Kasumi-1 (cell line): ENCODE measurements at places on chromosomes 3 and 15.
A peak's percentile ranks its signal among the peaks of the same experiment; 100 is the strongest.

DNA sequence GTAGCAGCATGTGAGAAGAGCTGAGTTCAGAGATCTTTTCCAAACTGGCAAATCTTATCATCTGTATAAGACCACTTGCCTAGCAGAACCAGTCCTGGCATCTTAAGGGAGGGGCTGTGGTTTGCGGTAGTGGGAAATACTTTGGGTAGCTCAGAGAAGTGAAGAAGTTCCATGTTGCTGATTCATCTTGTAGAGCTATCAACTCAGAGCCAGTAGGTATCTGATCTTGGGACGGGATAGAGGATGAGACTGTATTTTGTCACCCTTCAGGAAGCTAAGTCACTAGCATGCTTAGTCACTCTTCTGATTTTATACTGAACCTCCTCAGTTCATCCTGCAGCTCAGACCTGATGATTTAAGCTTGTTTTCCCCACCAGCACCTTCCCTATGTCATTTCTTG lies 211.4 kb downstream of the NR1D2 start:
- no peak for DNase-seq

- no peak for DNase-seq
Observed at GRCh38 chr3:61269435-61269834, 18.2 kb upstream of the FHIT start.

- DNase-seq = no peak
Observed at GRCh38 chr15:68017201-68017600, 36.9 kb upstream of the PIAS1 start.

DNA sequence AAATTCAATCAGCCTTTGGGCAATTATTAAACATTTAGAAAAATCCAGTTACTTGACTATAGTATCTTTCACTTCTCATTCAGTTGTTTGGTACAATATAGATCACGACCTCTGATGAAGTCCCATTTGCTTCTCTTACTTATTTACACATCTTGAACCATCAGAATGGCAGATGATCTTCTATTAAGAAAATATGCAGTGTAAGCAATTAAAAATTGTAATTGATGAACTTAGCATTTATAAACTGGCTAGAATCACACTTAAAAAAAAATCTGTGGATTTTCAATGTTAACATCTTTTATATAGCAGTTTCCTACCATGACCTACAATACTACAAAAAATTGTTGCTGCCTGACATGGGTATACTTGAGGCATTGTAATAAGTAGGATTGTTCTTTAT lies 395.5 kb upstream of the CNTN4 start:
- DNase-seq = no peak

GRCh38 chr3:46095307-46095706 lies 68.0 kb upstream of the XCR1 start:
- peak; percentile 89 for DNase-seq

DNA sequence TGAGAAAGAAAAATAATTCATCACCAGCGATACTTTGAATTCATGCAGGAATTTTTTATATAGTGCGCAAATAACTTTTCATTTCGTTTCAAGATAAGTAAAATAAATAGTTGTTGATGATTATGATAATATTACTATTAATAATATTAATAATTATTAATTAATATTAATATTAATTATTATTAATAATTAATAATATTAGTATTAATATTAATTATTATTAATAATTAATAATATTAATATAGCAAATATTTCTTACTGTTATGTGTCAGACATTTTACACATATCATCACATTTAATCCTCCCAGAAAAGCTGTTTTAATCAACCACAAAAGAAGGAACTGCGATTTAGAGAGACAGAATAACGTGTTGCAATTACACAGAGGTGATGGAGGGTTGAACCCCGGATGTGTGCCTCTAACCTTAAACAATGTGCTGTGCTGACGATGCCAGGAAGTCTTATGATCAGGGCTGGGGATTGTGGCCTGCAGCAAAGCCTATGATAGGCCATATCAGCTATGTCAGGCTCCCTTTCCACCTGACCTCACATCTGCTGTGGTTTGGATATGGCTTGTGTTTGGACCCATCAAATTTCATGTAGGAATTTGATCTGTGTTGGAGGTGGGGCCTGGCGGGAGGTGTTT lies 263.5 kb upstream of the NR2F2 start:
- DNase-seq = peak; percentile 53

- no peak for DNase-seq
Observed at GRCh38 chr15:65050270-65050669, 5.1 kb downstream of the SLC51B start.

GRCh38 chr3:190446573-190447279 lies 3.0 kb downstream of the TMEM207 start:
- no peak for DNase-seq

DNA sequence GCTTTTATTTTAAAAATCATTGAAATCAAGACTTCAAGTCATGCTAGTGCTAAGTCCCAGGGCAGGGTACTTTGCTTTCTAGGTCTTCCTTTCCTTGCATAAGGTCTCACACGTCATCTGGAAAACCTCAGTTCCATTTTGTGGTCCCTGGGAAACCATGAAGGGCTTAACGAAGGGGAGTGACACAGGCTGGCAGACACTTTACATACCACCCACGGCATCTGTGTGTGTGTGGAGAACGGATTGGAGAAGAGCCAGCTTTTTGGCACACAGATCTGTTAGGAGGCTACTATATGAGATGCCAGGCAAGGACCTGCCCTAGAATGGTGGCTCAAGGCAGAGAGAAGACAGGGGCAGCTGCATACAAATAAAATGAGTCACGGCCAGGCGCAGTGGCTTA lies 107.5 kb upstream of the NSMCE3 start:
- no peak for DNase-seq

- DNase-seq = no peak
Observed at GRCh38 chr3:69231929-69232440, 109.6 kb upstream of the LMOD3 start.

DNA sequence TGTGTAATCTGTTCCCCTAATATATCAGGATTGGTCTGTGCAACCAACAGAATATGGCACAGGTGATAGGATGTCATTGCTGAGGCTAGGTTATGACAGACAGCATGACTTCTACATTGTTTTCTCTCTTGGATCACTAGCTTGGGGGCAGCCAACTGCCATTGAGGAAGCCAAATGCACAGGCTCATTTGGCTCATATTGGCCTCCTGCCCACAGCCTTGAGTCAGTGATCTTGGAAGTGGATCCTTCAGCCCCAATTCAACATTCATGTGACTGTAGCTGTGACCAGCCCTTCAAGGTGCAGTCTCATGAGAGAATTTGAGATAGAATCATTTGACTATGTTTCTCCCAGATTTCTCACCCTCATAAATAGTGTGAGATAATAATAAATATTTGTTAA lies 675.6 kb downstream of the GRM7 start:
- DNase-seq = no peak

- DNase-seq = peak; percentile 46
Observed at GRCh38 chr3:143565951-143566350, 282.3 kb downstream of the SLC9A9 start.

- DNase-seq = no peak
Observed at GRCh38 chr3:134362221-134362620, 12.0 kb downstream of the AMOTL2 start.

- no peak for DNase-seq
Observed at GRCh38 chr3:193732391-193732790, 139.4 kb downstream of the OPA1 start.

DNA sequence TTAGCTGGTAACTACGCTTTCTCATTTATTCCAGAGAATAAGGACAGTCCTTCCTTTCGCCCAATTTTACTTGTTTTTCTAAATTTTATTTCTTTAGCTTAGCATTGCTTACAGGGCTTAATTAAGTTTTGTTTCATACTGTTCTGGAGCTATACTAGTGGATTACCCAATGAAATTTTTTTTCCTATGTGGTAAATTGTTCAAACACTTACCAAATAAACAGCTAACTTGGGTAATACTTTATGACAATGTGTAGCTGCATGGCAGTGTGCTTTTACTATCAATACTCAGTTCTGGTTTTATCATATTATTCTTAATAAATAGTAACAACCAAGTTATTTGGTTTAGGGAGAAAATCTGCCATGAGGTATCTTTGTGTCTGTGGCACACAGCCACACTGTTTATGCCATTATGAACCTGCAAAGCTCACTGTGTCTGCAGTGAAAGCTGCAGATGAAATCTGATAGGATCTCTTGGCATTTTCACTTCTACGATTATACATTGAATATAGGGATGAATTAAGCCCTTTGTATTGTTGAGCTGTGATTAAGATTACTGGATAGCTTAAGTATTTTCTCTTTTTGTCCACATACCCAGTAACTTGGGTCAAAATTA lies 37.2 kb downstream of the UBE2E2 start:
- no peak for DNase-seq

DNA sequence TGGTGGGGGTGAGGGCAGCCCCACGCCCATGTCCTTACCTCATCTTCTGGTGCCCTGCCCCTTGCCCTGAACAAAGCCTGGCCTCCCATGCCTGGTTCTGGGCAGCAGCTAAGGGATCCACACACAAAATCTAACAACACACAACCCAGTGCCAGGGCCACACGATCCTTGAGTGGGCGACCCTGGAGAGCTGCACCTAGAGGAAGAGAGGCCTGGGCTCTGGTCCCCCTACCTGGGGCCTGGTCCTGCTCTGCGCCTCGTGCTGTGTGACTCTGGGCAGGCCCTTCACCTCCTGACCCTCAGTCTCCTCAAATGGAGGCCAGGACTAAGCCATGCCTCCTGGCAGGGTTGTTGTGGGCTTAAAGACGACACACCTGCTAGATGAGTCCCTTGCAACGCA lies 20.0 kb upstream of the C3orf22 start:
- DNase-seq = no peak

GRCh38 chr15:69478259-69478781 lies 25.7 kb downstream of the RPLP1 start:
- DNase-seq = peak; percentile 44

DNA sequence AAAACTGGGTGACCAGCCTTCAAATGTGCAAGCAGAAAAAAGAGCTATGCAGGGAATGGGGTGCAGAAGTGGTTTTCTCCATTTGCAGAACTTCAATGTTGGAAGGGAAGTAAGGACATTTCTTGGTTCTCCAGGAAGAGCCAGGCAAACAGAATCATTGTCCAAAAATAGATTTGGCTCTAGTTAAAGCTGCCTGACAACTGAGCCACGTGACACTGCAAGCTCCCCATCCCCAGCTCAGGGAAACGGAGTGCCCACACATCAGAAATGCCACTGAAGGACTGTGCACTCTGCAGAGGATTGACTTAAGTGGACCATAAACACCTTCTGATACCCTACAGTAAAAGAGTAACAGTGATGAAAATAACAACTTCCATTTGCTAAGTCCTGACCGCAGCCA lies 195.6 kb upstream of the NSMCE3 start:
- peak; percentile 36 for DNase-seq

- no peak for DNase-seq
Observed at GRCh38 chr3:172591876-172592771, 68.9 kb upstream of the TNFSF10 start.

GRCh38 chr3:156978481-156978961 lies 152.4 kb downstream of the LEKR1 start:
- no peak for DNase-seq

- DNase-seq = no peak
Observed at GRCh38 chr3:61464518-61465140, 96.7 kb upstream of the PTPRG start.

DNA sequence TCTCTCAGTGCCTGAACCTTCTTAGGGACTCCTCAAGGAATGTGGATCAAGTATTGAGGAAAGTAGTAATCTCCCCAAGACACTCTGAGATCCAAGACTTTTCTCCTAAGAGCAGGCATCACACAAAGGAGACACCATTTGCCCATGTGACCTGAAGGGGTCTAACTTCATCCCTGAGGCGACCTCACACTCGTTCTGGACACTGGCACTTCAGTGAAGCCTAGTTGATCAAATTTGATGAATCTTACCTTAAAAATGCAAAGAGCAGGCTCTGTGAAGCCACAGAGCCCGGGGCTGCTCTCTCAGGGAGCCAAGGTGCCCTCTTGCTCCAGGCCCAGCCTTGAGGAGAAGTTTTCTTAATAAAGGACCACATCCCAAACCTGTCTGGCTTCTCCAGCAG lies 64.3 kb downstream of the SCN11A start:
- DNase-seq = no peak

DNA sequence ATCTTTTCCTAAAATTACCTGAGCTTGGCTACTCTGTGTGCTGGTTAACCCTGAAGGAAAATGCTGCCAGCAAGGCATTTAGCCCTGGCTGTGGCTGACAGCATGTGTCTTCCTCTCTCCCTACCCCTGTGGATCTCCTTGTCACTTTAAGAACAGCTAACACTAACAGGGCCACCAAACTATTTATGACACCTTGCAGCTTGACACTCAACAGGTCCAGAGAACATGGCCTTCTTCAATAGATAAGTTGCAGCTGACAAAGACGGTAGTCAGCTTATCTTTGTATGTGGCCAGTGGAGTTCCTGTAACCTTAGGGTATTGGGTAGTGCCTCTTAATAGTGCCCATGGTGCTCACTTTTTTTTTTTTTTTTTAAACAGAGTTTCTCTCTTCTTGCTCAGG lies 32.0 kb upstream of the COPB2 start:
- DNase-seq = no peak

- no peak for DNase-seq
Observed at GRCh38 chr3:166422556-166422955, 585.3 kb upstream of the BCHE start.
